ENCODE measurements at places on chromosomes 7 and 10. TPM values are rescaled to one million over a fixed set of nuclear protein-coding genes. Genes with fewer than 3 reads are reported as not detected.

The TFR2 gene
- 30.8 TPM for total RNA-seq

The ACSL5 gene
- total RNA-seq = 71.9 TPM

DNA sequence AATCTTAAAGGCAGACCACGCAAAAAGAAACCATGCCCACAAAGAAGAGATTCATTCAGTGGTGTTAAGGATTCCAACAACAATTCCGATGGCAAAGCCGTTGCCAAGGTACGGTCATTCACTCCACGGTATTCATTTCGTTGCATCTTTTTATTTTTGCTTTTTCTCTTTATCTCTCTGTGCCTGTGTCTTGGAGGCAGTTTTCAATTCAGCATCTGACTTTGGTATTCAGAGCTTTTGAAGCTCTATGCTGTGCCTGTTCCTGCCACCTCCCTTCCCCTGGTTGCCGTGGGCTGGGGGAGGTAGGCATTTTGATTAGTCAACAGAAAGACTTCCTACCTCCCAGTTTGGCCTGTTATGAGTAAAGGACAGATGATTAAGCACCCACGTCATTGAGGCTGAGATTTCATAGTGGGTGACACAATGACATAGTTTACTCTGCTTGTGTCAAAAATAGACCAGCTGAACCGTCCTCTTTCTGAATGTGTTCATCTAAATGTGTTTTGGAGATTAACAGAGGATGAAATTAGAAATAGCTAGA is 149.5 kb downstream of the ARID5B start:
- peak overlapping the region; percentile 98 for H3K4me3 ChIP-seq
- peak overlapping the region; percentile 98 for H3K27ac ChIP-seq
- H3K4me1 ChIP-seq = peaks cover 49% of the 10 kb centered on the region
- peaks cover 96% of the 10 kb centered on the region for H3K36me3 ChIP-seq
- H3K27me3 ChIP-seq = no peaks in the 10 kb centered on the region

GRCh38 chr10:22054961-22055360 is 51.4 kb upstream of the DNAJC1 start:
- H3K4me3 ChIP-seq = no peak overlapping the region
- H3K27ac ChIP-seq = no peak overlapping the region
- H3K4me1 ChIP-seq = peaks cover 6% of the 10 kb centered on the region
- no peaks in the 10 kb centered on the region for H3K36me3 ChIP-seq

DNA sequence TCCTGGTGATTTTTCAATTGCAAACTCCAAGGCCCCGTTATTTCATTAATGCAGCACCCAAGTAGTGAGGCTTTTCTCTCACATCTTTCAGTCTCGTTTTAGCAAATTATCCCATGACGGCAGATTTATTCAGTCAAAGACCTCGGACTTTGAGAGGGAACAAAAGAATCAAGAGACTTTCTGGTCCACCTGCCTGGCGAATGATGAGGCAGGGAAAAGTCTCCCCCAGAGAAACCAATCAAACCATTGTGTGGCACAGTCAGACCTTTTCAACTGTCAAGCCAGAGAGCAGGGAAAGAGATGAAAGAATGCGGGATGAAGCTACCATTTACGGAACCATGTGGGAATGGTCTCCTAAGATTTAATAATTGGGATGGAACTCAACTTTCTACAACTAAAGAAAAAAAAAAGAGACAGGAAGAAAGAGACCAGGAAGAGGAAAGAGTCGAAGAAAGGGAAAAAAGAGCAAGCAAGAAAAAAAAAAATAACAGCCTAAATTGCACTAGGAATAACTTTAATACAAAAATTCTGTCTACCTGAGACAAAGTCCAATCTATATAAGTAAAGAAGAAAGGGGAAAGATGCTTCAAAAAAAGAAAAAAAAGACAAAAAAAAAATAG is 22.8 kb downstream of the GLI3 start:
- H3K4me1 ChIP-seq = no peaks in the 10 kb centered on the region
- ATAC-seq = no peak
- peaks cover 8% of the 10 kb centered on the region for H3K27me3 ChIP-seq
- H3K27ac ChIP-seq = no peak overlapping the region
- H3K36me3 ChIP-seq = no peaks in the 10 kb centered on the region

DNA sequence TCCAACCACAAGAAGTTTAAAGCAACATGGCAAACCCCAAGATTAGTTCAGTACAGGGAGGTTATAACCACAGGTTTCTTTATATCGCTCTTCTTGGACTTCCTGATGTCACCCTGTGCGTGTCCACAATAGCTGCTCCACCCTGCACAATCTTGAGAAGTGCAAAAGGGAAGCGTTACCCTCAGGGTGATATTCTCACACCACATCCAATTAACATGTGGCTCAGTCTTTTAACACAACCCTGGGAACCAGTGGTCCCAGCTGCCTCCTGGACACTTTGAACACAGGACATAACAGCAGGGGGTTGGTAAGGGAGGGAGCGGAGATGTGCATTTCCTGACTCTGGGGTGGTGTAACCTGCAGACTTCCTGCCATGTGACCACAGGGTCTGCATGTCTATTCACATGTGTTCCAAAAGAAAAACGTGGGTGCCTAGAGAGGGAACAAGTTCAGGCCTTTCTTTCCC is 64.6 kb downstream of the GSAP start:
- H3K27ac ChIP-seq = peak overlapping the region; percentile 78
- H3K36me3 ChIP-seq = no peaks in the 10 kb centered on the region
- peaks cover 36% of the 10 kb centered on the region for H3K4me1 ChIP-seq
- H3K4me3 ChIP-seq = peak overlapping the region; percentile 69
- peak; percentile 91 for ATAC-seq

GRCh38 chr7:146116521-146117222 is at the start of gene CNTNAP2:
TSS of gene CNTNAP2 (plus strand) at chr7:146116801. CDS start at chr7:146116877, 76 bp downstream.
- H3K27ac ChIP-seq = no peak within 1 kb of the TSS
- peak within 1 kb of the TSS; percentile 56 for H3K4me3 ChIP-seq
- H3K4me1 ChIP-seq = no peaks in the 10 kb centered on the region
- H3K27me3 ChIP-seq = peaks cover 25% of the 10 kb centered on the region
